ENCODE measurements at places on chromosomes 6 and 20. TPM values are rescaled to one million over a fixed set of nuclear protein-coding genes. Genes with fewer than 3 reads are reported as not detected.

The KIF25 gene
- total RNA-seq: not detected

DNA sequence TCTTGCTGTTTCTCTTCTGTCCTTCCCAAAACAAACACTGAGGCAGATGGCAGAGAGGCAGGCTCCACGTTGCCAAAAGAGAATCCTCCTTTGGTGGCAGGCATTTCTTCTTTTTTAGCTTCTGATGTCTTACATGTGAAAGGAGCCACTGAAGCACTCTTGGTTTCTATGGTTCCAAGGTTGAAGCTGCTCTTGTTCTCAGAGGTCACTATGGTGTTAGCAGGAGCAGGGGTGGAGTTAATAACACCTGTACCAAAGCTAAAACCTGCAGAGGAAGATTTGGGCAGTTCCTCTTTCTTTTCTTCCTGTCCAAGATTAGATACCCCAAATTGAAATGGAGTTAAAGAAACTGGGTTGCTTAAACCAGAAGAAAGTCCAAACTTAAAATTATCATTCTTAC is 28.8 kb downstream of the FAM8A1 start:
- DNase-seq: no peak

GRCh38 chr6:43283905-43284304 is 14.2 kb upstream of the SLC22A7 start:
- no peak for DNase-seq

- no peak for DNase-seq
These were observed 1230.1 kb downstream of the HACE1 start for GRCh38 chr6:103629613-103630012.

The ADRM1 gene
- total RNA-seq: 285 TPM

DNA sequence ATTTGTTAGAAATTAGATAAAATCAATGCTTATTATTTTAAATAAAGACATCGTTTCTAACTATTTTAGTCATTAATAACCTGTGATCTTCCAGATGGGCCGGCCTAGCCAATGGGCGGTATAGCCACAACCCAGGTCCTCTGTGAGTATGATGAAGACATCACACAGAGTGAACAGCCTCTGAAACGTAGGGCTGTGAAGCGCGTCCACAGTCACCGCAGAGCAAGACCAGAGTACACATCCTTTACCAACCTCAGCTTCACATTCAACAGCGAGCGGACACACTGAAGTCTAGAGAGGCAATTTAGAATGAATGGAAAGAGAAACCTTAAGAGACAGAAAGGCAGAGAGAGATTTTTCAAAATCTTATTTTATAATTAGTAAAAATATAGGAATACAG is 125.0 kb upstream of the RPS6KA2 start:
- no peak for DNase-seq

The MEP1A gene
- not detected for total RNA-seq

- DNase-seq: no peak
These were observed 92.0 kb downstream of the CD40 start for GRCh38 chr20:46209930-46210671.

DNA sequence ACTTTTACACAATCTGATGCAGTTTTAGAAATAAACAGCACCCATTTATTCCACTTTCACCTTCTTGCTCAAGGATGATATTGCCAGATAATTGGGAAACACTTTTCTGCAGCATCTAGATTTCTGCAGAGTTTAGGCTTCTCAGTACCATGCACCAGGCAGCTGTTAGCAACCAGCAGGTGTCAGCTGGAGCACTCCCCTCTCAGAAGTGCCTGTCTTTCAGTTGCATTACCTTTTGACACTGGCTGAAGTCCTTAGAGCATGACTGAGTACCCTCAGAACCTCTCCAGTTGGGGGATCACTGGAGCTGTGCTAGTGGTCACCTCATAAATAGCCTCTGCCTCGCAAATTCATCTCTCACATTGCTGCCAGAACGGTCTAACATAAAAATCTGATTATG is 91.2 kb downstream of the DNAH8 start:
- no peak for DNase-seq

DNA sequence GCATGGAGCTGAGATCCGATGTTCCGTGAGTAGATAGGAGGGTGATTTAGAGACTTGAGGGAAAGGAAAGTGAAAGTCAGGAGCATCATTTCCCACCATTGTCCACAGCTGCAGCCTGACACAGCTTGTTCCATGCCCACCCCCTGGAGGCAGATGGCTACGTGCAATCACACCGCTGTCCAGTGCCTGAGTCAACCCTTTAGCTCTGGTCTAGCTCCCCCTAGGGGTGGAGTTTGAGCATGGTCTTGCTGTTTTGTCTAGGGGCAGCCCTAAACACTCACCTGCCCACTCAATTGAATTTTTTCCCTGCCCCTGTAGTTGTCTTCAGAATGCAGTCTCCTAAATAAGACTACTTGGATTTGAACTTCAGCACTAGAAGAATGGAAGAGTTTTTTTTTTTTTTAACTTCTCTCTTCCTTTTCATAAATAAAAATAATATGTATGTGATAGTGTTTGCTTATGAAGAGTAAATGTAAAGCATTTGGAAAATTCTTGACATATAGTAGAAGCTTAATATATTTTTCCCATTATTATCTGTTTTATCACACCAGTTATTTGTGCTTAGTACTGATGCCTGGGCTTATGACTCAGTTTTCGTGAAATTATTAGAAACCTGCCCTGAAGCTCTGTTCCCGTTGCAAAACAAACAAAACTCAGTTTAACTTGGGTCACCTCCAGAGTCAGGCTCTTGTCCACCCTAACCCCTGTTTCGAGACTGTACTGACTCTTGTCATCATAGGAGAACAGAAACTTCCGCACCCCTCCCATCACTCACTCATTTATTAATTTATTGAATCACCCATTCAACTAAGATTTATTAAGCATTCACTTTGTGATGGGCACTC is 814.8 kb downstream of the MAFB start:
- no peak for DNase-seq

- no peak for DNase-seq
These were observed 1648.8 kb downstream of the GRIK2 start for GRCh38 chr6:103042336-103042735.

- DNase-seq: no peak
These were observed 42.3 kb upstream of the MRPS10 start for GRCh38 chr6:42259841-42260395.

- no peak for DNase-seq
These were observed 183.6 kb downstream of the PRL start for GRCh38 chr6:22113026-22113766.

DNA sequence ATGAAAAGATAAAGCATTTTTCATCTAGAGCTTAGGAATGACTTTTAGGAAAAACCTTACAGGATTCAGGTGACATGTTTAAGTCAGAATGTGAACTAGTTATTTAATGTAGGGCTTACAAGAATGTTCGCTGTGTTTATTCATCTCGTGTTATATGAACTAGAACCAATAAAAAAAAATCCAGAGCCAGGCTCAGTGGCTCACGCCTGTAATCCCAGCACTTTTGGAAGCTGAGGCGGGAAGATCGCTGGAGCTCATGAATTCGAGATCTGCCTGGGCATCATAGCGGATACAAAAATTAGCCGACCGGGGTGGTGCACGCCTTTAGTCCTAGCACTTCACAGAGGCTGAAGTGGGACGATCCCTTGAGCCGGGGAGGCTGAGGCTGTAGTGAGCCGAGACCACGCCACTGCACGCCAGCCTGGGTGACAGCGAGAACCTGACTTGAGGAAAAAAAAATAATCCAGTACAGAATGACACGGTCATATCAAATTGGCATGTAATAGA is 46.3 kb downstream of the OR2B2 start:
- no peak for DNase-seq

DNA sequence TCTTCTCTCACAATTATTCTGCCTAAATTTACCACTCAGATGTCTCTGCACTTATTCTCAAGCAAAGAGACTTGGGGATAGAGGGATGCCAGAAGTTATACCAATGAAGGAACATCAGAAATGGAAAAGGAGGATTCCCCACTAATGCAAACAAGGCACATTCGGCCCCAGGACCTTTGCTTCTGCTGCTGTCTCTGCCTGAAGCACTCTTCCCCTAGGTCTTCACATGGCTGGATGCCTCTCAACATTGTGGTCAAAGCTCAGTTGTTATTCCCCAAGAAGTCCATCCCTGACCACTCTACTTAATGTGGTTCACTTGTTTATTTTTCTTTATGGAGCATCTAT is 508.7 kb downstream of the DOK5 start:
- no peak for DNase-seq

The UST gene
- total RNA-seq: 1.6 TPM

DNA sequence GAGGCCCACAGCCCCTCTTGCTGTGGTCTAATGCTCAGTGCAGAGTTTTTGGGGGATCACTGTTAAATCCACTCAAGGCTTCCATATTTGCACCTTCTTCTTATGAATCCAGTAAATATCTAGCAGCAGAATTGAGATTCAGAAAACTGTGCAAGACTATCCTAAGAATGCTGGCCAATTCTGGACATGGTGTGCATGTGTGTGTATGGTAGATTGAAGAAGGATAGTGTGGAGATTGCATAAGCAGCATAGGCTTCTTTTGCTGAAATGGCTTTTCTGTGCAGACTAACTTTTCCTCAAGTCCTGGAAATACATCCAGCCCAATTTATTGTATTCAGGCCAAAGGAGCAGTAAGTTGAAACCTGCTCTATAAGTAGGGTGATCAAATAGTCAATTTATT is 39.7 kb downstream of the FBXO9 start:
- DNase-seq: no peak

The CD109 gene
- total RNA-seq: 10.1 TPM

DNA sequence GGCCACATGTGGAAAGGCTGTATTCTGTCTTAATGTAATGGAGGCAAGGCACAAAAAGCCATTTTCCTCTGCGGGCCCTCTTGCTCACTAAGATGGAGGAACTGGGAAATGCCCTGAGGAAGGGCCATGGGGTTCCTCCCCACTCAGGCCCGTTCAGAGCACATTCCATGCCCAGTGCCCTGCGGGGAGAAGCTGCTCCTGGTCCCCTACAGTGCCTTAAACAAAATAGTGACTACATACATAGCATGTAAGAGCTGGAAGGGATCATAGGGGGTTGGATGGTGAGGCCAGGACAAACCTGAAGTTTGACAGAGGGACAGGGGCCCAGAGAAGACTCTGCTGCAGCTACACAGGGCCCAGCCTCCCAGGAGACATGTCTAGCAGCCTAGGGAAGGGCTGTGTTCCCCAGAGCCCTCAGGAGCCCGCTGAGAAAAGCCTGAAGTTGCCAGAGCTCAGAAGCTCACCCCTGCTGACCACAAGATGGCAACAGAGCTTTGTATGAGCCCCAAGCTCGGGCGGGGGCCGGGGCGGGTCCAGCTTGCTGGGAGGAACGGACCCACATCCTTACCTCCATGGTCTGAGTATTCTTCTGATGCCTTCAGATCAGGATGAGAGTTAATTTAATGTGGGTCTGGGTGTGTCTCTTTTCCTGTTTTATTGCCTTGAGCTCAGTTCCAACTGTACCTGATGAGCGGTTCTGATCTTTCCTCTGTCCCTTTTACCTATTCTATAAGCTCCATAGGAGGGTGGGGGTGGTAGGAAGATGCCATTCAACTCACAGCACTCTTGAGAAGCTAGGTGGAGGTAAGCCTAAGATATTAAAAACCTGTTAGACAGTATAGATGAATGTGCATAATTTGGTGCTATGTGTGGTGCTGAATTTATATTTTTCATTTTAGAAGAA is 242.9 kb downstream of the CDC5L start:
- DNase-seq: no peak

The SLC17A2 gene
- total RNA-seq: not detected

The NKX2-2 gene
- total RNA-seq: not detected

GRCh38 chr6:158759966-158760617 is 59.1 kb downstream of the EZR start:
- DNase-seq: no peak

- DNase-seq: peak; percentile 20
These were observed 25.8 kb upstream of the CCN6 start for GRCh38 chr6:112027942-112028674.

- no peak for DNase-seq
These were observed 38.6 kb upstream of the GMPR start for GRCh38 chr6:16199804-16200203.

- DNase-seq: no peak
These were observed 8.8 kb downstream of the ASIP start for GRCh38 chr20:34250005-34250404.

- DNase-seq: no peak
These were observed 64.5 kb upstream of the SLC22A1 start for GRCh38 chr6:160057080-160057479.

All from activated T-cell treated with anti-CD3 and anti-CD28 coated beads, Interleukin-2, amount 50 U/mL, for 4 hours (primary cell).